ENCODE measurements at places on chromosomes 4 and X.

DNA sequence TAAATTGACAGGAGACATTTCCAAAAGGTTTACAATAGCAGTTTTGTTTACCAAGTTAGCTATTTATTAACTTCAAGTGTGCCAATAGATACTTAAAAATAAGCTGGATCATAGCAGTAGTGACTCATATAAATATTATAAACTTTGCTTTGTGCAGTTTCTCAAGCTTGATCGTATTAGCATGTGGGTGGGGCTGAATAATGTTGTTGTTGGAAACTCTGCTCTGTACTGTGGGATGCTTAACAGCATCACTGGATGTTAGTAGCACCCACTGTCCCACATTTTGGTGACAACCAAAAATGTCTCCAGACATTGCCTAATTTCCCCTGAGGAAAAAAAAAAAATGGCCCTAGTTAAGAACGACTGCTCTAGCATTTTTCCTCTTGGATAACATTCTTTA is 855.2 kb upstream of the ADGRL3 start:
- DNase-seq: no peak

- no peak for DNase-seq
Measured at GRCh38 chr4:101439926-101440325, 92.6 kb upstream of the PPP3CA start.

DNA sequence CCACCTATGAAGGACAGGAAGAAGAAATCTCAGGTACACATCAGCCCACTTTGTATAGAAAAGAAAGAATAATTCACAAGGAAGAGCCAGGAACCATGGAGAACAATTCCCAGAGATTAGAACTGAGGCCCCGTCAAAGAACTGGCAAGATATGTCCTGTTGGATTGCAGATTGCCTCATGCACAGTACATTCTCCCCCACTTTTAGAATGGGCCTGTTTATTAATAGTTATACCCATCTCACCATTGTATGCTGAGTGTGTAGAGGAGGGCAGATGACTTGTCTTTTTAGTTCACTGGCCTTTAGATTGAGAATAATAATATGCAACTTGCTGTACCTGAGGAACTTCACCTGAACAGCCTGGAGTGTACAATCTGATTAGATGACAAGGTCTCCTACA is 315.6 kb upstream of the HAND2 start:
- DNase-seq: no peak

DNA sequence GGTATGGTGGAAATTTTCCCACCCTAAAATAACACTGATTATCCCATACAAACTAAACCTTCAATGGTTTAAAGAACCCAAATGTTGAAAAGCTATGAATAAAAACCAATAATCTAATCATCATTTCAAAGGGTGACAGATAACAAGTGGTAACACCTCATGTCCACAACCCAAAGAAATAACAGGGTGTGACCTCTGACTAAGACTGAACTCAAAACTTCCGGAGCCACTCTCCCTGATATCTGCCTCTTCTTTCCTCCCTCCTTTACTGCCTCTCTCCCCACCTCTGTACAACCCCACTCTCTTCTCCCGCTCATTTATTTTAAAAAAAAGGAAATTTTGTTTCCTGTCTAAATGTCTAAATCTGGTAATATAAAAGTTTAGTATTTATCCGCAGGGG is 11.5 kb downstream of the FBXW7 start:
- DNase-seq: no peak

DNA sequence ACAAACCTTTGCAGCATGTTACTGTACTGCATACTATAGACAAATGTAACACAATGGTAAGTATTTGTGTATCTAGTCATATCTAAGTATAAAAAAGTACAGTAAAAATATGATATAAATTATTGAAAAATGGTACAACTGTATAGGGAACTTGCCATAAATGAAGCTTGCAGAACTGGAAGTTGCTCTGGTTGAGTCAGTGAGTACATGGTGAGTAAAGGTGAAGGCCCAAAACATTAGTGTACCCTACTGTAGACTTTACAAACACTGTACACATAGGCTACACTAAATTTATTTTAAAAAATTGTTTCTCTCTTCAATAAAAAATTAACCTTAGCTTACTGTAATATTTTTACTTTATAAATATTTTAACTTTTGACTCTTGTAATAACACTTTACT is 25.8 kb downstream of the SPIN3 start:
- no peak for DNase-seq

- DNase-seq: no peak
Measured at GRCh38 chrX:66833426-66833825, 194.5 kb upstream of the EDA2R start.

- no peak for DNase-seq
Measured at GRCh38 chrX:25198891-25199290, 183.1 kb upstream of the ARX start.

DNA sequence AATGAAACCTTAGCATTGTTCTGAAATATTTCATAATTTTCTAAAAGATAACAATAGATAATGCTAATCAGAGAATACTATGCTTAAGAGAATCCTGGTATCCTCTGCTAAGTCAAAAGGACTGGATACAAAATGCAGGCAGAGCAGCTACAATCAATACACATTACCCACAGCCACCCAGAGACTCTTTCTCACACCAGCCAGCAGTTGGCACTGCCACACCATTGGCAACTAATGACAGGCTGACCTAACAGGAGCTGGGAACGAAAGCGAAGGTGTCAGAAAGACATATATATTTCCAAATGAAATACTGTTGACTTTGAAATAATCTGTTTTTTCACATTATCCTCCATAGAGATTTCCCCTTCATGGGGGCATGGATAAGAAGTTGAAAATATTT is 122.6 kb upstream of the PLAC1 start:
- no peak for DNase-seq

DNA sequence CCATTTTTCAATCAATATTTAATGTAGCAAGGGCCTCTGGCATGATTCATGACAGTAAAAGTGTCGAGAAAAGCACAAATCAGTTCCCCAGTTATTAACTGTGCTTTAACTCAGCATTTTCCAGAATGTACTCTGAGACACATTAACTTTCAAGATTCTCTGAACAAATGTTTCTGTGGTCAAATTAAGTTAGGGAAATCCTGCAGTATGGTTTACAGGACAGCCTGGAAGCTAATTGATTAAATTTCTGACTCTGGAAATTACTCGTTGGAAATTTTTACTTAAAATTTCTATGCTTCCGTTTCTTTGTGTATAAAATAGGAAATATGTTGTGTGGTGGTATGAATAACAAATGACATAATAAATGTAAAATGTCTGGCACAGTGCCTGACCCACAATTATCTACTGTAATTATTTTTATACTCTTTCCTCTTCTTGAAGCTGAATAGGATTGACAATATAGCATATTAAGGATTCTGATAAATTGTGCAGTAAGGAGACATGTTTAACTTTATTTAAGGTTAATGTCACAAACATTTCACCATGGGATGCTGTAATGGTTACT is 33.7 kb downstream of the STK32B start:
- no peak for DNase-seq

GRCh38 chr4:153785910-153786721 is 2.8 kb downstream of the SFRP2 start:
- DNase-seq: no peak

DNA sequence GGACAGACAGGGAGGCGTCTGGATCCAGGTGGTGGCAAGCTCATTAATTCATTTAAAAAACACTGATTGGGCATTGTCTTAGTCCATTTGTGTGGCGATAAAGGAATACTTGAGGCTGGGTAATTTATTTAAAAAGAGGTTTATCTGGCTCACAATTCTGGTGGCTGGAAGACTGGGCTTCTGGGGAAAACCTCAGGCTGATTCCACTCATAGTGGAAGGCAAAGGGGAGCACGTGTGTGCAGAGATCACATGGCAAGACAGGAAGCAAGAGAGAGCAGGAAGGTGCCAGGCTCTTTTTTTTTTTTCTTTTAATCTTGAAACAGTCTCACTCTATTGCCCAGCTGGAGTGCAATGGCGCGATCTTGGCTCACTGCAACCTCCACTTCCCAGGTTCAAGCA is 100.2 kb upstream of the METTL14 start:
- no peak for DNase-seq

Data from ovary (tissue), 10 donors.